ENCODE measurements at places on chromosomes 4 and X.

DNA sequence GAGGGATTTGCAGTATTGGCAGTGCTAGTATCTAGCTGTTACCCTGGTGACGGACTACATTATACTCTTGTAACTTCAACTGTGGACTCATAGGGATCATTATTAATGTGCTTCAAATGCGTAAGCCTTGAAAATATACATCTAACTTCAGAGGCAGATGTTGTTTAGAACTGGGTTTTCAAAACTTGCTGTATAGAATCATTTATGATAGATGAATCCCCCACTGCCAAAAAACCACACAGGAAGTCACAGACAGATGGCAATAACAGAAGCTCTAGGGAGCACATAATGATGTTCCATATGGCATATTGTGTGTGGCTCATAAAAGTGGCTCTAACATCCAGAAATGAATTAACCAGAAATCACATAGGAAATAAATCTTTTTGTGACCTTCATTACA, 62.3 kb upstream of the RELL1 start:
- DNase-seq, result no peak

DNA sequence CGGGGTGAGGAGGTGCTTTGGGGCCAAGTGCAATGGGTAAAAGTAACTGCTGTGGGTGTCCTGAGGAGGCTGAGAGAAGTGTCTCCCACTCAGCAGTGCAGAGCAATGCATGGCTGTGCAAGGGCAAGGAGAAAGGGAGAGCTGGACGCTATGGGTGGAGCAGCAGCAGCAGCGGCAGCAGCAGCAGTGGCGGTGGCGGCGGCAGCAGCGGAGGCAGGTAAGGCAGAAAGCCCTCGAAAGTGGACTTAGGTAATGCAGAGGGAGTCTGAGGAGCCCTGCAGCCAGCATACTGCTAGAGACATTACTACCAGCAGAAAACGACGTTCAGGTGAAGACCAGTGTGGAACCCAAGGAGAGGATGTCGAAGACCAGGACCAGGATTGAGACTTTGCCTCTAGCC, 82.1 kb downstream of the NYX start:
- DNase-seq, result no peak

DNA sequence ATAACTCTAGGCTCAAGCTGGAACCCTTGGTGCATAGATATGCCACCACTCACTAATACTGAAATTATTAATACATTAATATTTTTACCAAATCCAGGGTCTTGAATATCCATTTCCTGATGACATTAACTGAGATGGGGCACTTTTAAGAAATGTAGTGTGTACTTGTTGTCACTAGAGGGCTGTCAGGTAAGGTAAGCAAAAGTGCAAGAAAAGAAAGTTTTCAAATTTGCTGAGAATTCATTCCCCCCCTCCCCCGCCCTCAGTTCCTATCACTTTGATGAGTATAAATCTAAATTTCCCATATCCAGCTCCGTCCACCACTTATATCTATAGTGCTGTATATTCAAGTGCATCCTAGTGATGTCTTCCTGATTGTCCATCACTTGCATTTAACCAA, 20.5 kb upstream of the WDR44 start:
- no peak for DNase-seq

DNA sequence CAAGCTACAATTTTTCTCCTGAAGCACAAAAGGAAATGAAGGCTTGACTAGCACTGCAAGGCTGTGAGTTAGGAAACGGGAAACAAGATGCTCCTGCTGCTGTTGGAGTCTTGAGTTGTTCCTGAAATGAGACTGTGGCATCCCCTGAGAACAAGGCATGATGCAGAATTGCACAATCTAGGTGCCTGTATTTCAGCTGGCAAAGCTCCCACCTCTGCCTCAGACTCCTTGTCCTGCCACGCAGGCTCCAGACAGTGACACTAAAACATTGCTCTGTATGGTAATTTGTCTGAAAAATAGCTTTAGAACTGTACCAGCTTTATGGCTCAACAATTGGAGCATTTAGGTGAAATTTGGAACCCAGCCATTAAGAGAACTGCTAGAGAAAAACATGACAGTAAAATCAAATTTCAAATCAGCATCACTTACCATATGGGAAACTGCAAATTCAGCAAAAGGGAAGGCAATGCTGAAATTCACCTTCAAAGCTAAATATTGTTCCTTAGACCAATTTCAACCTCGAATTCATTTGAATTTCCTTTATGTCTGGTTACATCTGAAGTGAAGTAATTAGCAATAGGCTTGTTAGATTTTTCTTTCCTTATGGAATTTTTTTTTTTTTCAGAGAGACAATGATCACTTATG, 103.4 kb downstream of the MFAP3L start:
- DNase-seq, result no peak

- no peak for DNase-seq
These were observed 193.9 kb downstream of the TLL1 start for GRCh38 chr4:166066936-166067335.

DNA sequence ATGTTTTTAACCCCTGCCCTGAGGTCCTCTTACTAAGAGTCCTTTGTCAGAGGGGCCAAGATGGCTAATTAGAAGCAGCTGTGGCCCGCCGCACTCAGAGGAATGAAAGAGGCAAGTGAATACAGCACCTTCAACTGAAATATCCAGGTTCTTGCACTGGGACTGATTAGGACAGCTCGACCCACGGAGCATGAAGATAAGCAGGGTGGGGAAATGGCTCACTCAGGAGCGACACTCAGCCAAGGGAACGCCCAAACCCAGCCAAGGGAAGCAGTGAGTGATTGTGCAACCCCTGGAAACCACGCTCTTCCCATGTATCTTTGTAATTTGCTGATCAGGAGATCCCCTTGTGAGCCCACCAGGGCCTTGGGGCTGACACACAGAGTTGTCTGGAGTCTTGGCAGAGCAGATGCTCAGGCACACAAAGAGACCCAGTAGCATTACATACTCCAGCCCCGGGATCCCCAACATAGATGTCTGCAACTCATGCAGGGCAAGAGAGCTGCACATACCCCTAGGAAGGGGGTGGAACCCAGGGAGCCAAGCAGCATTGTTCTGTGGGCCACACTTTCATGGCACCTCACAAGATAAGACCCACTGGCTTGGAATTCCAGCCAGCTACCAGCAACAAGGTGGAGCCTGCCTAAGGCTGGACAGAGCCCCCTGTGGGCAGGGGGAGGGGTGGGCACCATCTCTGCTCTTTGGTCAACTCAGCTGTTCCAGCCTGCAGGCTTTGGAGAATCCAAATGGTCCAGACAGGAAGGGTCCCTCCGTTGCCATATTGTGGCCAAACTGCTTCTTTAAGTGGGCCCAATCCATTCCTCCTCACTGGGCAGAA, 23.3 kb downstream of the F8A3 start:
- DNase-seq, result no peak

Measured in activated T-cell treated with anti-CD3 and anti-CD28 coated beads for 24 hours (primary cell).